ENCODE measurements at places on chromosomes 3 and 15.
A peak's percentile ranks its signal among the peaks of the same experiment; 100 is the strongest.

DNA sequence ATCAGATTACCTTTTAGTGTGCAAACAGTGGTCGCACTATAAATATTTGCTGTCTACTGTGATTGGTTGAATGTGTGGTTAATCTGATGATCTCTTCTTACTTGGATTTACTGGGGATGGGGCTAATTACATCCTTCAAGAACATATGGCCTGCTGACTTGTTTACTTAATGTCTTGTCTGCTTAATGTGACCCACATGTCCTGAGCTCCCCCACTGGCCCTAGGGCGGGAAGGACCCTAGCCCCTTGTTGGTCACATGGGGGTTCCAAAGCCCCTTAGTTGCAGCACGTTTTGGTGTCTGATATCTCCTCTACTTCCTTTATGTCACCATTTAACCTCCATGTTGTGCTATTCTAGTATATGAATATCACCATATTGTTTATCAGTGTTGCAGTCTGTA, 17.8 kb upstream of the P2RY12 start:
- DNase-seq, result no peak

DNA sequence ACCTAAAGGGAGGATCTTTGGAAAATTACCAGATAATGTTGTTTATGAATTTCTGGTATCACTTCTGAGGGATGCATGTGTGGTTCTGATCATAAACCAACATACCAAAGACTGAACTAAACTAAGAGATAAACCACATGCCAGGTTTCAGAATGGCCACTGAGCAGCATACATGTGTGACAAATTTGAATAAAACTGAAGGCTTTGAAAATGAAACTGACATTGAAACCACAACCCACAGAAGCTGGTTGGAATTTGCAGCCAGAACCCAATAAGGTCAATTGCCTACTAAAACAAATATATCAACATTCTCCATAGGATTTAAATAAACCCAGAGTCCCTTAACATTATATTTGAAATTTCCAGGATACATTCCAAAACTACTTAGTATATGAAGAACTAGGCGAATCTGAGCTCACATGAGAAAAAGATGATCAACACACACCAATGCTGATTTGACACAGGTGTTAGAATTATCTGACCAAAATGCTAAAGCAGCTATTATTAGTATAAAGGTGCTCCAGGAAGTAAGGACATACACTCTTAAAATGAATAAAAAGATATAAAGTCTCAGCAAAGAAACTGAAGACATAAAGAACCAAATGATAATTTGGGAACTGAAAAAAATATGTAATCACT, 125.0 kb downstream of the ZNF280D start:
- no peak for DNase-seq

DNA sequence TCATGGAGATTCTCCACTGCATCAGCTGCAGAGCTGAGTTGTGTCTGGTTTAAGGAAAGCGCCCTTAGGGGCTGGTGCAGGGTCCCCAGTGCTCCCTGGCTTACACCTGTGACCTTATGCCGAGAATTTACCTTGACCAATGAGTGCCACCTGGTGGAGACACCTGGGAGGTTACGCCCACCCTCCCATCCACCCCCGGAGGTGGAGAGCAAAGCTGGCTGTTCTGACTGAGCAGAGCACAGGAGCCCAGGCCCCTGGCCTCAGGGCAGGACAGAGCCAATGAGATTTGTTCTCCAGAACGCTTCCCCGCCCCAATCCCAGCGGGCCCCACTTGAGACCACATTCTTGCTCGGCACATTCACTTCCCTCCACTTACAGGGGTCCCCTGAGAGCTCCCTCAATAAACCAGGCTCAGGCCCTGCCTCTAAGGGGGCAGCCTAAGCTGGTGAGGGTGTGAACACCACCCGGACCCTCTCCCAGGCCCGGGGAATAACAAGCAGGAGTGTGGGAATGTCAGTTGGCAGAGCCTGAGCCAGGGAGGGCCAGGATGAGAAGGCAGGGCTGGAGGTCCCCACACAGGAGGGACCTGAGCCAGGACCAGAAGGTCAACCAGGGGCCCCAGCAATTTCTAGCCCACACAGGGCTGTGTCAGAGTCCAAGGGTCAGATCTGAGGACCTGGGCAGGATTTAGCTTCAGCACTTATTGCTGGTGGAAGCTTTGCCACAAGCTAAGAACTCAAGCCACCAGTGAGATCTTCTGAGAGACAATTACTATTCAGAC, 117.1 kb downstream of the TPRA1 start:
- no peak for DNase-seq

DNA sequence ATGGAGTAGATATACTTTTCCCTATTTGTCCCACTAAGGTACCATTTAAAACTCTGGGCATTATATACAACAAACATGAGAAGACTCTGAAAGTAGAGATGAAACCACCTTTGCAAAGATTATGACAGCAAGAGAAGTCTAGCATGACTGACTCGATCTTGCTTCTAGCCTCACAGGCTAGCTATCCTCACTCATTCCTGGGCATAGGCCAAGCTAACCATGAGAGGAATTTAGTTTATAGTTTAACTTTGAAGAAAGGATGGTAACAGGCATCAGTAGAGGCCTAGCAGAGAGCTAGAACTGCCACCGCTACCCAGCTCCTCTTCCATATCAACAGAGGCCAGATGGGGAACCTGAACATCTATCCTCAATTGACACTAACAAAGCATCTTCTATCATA, 63.5 kb upstream of the FSIP1 start:
- DNase-seq, result no peak

DNA sequence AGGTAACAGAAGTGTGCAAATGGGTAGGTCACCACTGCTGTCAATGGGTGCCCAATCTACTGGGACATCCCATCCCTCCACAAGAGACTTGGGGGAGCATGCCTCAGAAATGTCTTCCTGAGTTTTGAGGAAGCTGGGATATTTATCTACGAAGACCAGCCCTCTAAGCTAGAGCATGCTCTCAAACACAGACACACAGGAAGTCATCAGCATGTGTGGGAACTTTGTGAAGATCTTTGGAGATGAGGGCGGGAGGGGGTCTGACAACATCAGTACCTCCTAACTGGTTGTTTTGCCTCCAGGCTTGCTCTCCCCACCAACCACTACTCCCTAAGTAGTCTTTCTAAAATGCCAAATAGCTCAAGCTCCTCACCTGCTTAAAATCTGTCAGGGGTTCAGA, 3.5 kb upstream of the MEF2A start:
- no peak for DNase-seq

DNA sequence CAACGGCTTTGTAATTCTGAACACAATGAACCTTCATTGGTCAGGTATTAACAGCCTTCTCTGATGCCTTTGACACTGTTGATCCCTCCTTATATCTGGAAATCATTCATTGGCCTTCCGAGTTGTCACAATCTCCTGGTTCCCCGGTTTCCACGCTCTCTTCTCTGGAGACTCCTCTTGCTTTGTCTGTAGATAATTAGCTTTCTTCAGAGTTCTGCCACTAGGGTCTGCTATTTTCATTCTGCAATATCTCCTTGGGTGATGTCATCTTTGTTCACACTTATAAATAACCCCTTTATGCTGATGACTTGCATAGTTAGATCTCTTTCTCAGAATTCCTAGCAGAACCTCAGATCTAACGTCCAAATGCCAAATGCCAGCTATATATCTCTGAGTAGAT, 583.8 kb upstream of the ZNF717 start:
- no peak for DNase-seq

DNA sequence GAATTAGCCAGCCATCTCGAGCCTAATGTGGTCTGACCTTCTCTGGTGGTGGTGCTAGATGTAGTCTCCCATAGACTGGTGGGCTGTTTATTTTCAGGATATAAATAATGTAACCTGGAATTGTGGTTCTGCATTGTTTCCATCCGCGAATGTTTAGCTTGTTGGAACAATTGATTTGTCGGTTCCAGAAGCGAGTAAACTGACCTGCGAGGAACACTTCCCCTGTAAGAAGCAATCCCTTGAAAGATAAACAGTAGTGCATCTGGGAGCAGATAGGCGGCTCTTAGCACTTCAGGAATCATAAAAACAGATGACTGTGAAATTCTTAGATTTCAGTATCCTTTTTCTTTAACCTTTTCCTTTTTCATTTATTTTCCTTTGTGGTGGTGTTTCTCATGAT, 157.8 kb downstream of the GHSR start:
- no peak for DNase-seq

DNA sequence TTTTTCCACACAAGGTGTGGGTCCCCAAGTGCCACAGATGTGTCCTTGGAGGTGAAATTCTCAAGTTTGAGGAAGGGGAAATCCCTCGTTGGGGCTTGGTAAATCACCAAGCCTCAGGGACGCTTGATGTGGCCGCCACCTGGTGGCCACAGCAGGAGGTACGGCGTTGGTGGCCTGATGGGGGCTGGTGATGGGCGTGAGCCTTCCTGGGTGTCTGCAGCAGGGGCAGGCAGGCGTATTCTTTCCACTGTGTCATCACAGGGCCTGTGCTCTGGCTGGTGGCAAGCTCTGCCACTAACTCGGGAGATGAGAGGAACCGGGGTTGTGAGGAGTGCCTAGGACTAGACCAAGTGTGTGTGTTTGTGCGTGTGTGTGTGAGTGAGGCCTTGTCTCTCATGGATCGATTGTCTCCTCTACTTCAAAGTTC, 4.2 kb downstream of the ACOX2 start:
- peak; percentile 87 for DNase-seq

DNA sequence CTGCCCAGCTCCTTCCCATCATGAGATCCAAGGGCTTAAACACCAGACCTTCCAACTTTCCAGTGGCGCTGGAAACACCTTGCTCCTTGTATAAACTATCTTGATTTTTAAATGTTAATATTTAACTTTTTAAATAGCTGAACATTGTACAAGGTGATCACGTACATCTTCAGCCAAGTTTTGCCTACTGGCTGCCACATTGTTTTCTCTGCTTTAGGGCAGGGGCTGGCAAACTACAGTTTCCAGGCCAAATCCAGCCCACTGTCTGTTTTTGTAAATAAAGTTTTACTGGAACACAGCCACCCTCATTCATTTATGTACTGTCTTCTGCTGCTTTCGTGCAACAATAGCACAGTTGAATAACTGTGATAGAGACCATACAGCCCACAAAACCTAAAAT, 27.6 kb upstream of the FOXP1 start:
- DNase-seq, result no peak
